ENCODE measurements at places on chromosomes 4 and X. TPM values are rescaled to one million over a fixed set of nuclear protein-coding genes. Genes with fewer than 3 reads are reported as not detected.

- no peak for DNase-seq
Measured at GRCh38 chrX:9493936-9494335, 29.1 kb downstream of the TBL1X start.

- no peak for DNase-seq
Measured at GRCh38 chr4:92636038-92636806, 332.5 kb downstream of the GRID2 start.

- DNase-seq: peak; percentile 78
Measured at GRCh38 chrX:32530802-32531403, 680.4 kb downstream of the DMD start.

DNA sequence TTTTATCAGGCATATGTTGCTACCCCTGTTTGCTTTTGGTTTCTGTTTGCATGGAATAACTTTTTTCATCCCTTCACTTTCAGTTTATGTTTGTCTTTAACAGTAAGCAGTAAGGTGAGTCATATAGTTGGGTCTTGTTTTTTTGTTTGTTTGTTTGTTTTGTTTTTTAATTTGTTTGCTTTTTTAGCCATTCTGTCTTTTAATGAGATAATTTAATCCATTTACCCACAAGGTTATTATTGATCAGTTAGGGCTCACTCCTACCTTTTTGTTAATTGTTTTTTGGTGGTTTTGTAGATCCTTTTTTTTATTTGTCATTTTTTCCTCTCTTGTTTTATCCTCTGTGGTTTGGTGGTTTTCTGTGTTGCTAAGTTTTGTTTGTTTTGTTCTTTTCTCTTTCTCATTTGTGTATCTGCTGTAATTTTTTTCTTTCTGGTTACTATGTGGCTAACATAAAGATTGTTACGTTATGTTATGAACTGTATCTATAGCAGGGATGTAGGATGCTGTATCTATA is 379.5 kb upstream of the MAD2L1 start:
- no peak for DNase-seq

DNA sequence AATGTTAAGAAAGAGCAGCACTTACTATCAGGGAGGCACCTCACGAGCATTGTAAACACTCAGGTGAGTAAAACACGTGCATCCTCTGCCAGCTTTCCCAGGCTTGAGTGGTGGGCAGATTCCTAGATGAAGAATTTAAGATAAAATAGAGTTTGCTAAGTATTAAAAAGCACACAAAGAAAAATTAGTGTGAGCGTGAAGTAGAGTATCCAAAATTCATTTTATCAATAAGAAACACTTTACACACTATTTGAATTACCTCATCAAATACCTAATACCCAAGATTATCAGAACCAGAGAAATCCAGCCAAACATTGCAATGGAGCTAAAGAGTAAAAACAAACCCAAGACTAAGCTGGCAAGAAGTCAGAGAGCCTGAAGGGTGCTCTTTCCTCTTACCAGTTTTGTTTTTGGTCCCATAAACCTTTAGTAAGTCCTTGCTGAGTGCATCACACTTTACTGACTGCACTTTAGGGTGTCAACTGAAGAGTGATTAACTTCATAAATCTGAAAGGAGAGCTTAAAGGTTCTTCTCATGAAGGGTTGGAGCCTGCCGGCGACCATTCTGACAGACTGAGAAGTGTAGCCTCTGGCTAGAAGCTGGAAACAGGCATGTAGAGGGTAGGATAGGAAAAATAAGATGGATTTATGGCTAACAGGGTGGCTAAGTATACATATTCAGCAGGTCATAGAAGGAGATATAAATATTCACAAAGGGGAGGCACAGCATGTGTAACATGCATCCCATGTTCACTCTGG is 151.1 kb downstream of the SLC7A11 start:
- DNase-seq: no peak

- DNase-seq: no peak
Measured at GRCh38 chr4:23894021-23894420, 4.2 kb upstream of the PPARGC1A start.

DNA sequence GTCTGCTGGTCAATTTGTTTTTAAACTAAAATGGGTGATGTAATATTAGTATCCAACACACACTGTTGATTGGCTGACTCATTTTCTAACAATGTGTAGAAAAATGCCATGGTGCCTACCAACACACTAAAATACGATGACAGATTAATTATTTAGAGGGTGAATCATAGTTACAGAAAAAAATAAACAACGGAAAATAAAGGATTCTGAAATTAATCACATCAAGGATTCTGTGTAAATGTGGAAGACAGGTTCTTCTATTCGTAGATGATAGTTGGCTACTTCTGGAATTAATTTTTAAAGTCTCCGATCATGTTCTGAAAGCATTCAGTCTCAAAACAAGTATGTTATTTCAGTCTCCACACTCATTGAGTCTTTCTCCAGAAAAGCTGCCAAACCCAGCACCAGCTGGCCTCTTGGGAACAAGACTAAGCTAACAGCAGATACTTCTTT is 8.2 kb upstream of the IQCM start:
- no peak for DNase-seq

Gene CDKL2
- total RNA-seq: not detected

Gene MTMR8
- 1.2 TPM for total RNA-seq

Gene MAGEA10
- total RNA-seq: not detected

All from stomach (tissue), 19 donors.